AG20443 (cell line): ENCODE measurements at places on chromosomes 1 and 21.
A peak's percentile ranks its signal among the peaks of the same experiment; 100 is the strongest.

DNA sequence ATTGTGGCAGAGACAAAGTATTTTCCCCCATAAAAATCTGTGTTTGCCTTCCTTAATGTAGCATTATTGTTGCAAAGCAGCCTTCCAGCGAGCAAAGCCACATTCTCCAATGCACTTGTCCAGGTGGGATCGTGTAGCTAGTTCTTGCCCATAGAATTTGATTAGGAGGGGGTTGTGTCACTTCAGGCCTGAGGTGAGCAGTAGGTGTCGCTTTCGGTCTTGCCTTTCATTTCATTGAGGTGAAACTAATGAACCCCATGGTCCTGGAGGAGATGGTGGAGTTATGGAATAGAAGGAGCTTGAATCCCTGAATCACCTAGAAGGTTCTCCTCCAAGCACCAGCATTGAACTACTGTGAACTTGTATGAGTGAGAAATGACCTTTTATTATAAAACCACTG lies 318.9 kb upstream of the PBX1 start:
- no peak for DNase-seq

DNA sequence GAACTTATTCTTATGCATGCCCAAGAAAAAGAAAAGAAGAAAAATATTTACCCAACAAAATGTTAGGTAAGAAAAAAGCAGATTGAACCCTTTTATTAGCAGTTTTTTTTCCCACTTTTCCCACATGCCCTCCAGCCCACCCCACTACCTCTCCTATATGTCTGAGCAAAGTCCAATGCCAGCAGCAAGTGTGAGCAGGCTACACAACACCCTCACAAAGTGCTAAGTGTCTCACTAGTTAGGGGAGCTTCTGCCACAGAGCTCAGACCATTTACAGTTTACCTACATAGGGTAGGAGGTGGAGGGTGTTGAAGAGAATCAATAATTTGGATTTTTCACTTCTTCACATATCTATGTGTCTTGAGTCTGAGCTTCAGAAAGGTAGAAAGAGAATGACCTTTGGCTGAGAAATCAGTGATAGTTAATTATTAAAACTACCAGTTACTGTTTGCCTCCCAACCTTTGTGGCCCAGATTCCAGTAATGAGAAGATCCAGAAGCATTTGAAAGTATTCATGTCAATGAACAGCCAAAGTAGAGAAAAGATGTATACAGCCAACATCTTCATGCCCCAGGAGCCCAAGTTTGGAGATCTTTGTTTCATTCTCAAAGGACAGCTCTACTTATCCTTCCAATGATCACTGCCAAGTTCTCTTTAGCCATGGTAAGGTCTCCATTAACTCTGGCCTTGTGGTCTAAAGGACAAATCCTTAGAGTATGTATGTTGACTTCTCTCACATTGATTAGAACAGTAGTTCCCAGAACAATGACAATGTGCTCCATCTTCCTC lies 26.2 kb downstream of the OR10J5 start:
- no peak for DNase-seq

GRCh38 chr1:77175230-77175844 lies 43.9 kb downstream of the PIGK start:
- DNase-seq = no peak

DNA sequence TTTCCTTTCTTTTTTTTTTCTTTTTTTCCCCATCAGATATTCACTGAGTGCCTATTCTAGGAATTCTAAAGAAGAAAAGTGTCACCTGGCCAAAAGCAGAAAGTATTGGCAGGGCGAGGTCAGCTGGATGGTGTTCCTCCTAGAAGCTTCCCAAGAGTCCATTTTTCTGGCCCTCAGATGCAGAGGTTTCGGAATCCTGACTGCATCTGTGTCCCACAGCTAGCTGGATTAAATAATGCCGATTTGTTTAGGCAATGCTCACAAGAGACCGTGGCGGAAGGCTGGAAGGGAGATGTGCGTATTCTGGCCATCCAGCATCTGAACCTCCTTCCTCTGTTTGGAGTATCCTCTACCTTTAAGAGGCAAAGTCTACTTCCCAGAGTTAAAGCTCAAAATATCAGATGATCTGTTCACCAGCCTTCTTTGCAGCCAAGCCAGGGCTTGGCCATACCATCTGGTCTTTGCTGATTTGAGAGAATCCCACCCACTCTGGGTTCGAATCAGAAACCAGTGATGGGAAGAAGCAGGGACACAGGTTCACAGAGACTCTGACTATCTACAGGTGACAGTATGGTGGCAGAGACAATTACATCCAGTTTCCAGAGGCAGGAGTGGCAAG lies 5.4 kb upstream of the TENT5C start:
- DNase-seq = no peak

GRCh38 chr1:206551296-206551985 lies 44.1 kb downstream of the RASSF5 start:
- DNase-seq = no peak

DNA sequence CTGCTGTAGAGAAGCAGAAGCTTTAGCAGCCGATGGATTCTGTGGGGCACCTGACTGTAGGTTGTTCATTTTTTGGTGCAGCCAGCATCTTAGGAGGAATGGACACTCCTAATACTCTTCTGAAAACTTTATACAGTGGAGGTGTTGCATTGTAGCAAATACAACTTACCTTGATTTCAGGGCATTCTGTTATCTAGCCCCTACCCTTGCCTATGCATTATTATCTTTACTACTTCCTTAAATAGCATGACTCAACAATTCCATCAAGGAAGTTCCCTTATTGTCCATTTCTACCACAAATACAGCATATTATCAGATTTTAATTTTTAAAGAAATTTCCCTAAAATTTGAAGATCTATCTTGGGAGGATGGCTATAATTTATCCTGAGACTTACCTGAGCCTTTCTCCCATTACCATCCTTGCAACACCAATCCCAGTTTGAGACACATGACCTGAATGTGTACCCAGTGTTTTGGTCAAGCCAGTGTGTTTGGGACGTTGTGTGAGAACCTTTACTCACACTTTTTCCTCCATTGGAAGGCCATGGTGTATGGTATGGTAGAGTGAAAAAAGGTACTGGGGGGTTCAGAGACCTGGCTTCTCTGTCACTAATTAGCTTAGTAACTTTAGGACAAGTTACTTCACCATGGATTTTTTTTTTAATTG lies 9.2 kb downstream of the POU2F1 start:
- no peak for DNase-seq

DNA sequence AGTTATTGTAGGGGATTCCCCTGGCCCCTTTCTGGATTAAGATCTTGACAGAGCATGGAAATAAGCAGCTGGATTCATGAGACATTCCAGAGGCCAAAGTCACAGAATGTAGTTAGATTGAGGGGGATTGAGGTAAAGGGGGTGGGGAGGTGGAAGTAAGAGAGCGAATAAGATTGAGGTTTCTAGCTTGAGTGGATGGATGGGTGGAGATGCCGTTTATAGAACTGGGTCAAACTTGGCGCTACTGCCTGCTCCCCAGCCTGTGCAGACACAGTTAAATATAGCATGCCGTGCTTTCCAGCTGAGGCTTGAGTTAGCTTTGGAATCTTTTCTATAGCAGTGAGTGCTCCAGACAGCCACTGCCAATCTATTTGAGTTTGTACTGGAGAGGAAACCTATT lies 85.7 kb downstream of the DYRK1A start:
- DNase-seq = peak; percentile 71

DNA sequence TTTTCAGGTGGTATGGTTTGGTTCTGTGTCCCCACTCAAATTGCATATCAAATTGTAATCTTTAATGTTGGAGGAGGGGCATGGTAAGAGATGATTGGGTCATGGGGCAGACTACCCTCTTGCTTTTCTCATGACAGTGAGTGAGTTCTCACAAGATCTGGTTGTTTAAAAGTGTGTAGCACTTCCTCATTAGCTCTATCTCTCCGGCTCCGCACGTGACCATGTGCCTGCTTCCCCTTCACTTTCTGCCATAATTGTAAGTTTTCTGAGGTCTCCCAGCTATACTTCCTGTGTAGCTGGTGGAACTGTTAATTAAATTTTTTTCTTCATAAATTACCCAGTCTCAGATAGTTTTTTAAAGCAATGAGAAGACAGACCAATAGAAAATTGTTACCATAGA lies 843.2 kb downstream of the AMY1C start:
- DNase-seq = no peak

- no peak for DNase-seq
Observed at GRCh38 chr1:29991025-29991424, 732.4 kb downstream of the MATN1 start.

DNA sequence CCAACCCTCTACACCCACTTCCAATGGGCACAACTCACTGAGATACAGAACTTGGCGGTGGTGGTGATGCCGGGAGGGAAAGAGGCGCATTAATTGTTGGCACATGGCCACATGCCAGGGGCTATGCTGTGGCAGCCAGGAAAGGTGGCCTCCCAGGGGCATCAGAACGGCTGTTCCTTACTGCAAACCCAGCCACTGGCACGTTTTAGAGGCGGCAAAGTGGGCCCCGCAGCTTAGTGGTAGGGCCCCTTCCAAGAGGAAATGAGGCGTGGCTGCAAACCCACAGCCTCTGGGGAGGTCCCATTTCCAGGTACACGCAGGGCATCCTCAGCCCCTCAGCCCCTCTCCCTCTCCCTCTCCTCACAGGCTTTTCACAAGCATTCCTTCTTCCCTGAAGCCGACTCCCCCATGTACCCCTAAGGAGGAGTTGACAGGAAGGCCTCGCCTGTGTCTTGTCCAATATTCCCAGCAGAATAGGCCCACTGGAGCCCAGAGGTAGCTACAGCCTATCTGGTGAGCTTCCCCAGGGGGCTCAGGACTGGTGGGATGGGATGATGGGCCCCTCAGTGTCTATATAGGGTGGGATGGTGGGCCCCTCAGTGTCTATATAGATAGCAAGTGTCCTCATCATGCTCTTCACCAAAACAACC lies 166.2 kb downstream of the CLIC6 start:
- DNase-seq = no peak

DNA sequence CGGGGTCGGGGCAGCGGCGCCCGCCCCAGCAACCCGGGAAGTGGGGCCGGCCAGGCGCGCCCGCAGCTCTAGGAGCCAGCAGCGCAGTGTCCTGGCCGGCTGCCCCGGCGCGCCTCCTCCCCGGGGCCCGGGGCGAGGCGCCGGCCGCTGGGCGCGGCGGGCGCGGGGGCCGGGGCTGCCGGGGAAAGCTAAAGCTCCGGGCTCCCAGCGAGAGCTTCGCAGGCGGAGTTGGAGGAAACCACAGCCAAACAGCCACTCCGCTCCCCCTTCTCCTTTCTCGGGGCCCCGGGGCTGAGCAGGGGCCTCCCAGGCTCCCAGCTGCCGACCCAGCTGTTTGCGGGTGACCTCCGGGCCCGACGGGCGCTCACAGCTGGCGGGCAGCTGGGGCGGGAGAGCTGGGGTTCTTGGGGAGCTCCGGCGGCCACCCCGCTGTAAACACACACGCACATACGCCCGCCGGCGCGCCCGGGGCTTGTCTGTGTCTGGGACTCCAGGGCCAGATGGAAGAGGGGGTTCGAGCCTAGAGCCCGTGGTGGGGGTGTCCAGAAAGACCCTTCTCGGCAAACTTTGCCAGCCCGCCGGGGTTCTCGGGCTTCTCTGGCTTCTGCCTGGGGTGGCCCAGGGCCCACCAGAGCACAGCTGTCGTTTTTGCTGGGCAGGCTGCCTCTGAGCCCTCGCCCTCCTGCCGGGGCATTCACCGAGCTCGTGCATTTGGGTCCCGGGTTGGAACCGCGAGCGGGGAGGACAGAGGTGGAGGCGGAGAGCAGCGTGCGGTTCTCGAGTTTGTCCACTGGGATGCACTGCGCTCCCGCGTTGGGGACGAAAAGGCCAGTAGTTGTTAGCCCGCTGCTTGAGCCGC lies 1.5 kb downstream of the AJAP1 start:
- peak; percentile 80 for DNase-seq

DNA sequence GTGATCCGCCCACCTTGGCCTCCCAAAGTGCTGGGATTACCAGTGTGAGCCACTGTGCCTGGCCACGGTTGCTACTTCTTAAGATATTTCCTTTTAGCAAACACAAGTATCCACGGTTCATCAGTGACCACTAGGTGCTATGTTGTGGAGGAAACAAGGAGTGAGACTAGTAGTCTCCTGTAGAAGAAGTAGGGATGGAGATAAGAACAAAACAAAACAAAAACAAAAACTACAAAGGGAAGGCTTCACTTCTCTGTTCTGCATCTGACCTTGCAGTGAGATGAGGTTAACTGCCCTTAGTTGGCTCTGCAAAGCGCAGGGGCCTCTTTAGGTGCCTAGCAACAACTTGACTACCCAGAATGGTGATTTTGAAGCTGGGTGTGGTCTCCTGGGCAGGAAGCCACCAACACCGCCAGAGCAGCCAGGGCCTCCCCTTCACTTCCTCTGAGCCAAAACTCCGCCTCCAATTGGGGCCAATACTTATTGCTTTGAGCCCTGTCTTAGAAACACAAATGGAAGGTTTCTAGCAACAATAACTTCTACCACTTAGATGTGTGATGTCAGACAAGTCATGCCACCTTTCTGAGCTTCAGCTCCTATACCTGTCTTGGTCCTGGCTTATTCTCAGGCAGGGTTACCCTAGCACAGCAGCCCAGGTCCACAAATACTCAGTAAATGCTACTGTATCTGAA lies 12.8 kb upstream of the CDC42 start:
- DNase-seq = peak; percentile 65

- DNase-seq = peak; percentile 40
Observed at GRCh38 chr1:22607154-22607553, 29.3 kb upstream of the C1QA start.

GRCh38 chr1:86596224-86596623 lies 49.3 kb downstream of the CLCA4 start:
- no peak for DNase-seq

DNA sequence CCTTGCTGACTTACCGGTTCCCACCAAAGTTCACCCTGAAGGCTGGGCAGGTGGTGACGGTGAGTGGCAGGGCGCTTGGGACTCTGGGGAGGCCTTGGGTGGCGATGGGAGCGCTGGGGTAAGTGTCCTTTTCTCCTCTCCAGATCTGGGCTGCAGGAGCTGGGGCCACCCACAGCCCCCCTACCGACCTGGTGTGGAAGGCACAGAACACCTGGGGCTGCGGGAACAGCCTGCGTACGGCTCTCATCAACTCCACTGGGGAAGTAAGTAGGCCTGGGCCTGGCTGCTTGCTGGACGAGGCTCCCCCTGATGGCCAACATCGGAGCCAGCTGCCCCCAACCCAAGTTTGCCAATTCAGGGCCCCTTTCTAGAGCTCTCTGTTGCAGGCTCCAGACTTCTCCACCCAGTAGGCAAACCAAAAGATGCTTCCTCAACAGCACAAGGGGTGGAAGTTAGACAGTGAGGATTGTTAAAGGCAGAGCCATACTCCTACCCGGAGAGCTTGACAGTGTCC lies 16.4 kb upstream of the SEMA4A start:
- no peak for DNase-seq

DNA sequence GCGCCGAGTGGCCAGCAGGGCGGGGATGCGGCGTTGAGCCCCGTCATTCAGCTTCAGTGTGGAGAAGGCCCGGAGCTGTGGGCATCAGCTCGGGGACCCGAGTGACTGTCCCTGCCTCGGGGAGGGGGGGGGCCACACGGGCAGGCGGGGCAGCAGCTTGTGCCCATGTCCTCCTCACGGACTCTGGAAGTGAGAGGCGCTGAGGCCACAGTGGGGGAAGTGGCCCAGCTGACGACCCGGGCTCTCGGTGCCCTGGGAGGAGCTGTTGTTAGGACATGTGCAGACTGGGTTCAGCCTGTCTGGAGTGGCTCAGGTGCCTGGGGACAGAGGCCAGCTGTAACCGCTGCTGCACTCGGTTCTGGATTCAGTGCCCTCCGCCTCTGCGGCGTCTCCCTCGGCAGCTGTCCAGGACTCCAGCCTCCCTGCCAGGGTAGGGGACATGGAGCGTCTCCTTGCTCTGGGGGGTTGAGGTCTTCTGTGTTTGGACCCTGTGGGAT lies 71.1 kb downstream of the SKI start:
- no peak for DNase-seq
